ENCODE measurements at places on chromosomes 16 and 17. TPM values are rescaled to one million over a fixed set of nuclear protein-coding genes. Genes with fewer than 3 reads are reported as not detected.

The POLDIP2 gene
- total RNA-seq: 155 TPM

The COX4I1 gene
- 776 TPM for total RNA-seq

The TBC1D3I gene
- total RNA-seq: 0.29 TPM

The FOXF1 gene
- total RNA-seq: not detected

The HS3ST2 gene
- total RNA-seq: 0.04 TPM

The CDH15 gene
- 0.19 TPM for total RNA-seq

The CLDN9 gene
- 0.57 TPM for total RNA-seq

The TPSG1 gene
- 0.10 TPM for total RNA-seq

The CSF3 gene
- not detected for total RNA-seq

The PRDM7 gene
- 0.03 TPM for total RNA-seq

The EVI2A gene
- not detected for total RNA-seq

The KRTAP17-1 gene
- total RNA-seq: not detected

The ACSM5 gene
- total RNA-seq: not detected

The CTRB1 gene
- total RNA-seq: not detected

The ZKSCAN2 gene
- 2.5 TPM for total RNA-seq

The STAC2 gene
- total RNA-seq: 0.14 TPM

The KRTAP1-5 gene
- total RNA-seq: not detected

The PRSS27 gene
- 1.00 TPM for total RNA-seq

The NPIPA8 gene
- total RNA-seq: 0.87 TPM

The AATK gene
- 0.42 TPM for total RNA-seq

The CD19 gene
- total RNA-seq: not detected

The SRCIN1 gene
- 2.8 TPM for total RNA-seq

The EPN3 gene
- total RNA-seq: 0.17 TPM

The MPP3 gene
- 19.4 TPM for total RNA-seq

The WFIKKN2 gene
- not detected for total RNA-seq

The OTOP3 gene
- total RNA-seq: not detected

The CD300LG gene
- not detected for total RNA-seq

The PABPN1L gene
- not detected for total RNA-seq

The CES1 gene
- total RNA-seq: 30.3 TPM

The TBC1D3C gene
- 0.06 TPM for total RNA-seq

The ITGB3 gene
- 5.4 TPM for total RNA-seq

The P2RX5 gene
- total RNA-seq: 23.6 TPM

The GH2 gene
- total RNA-seq: not detected

The RPL19 gene
- 4,051 TPM for total RNA-seq

The CASKIN1 gene
- total RNA-seq: 0.67 TPM

The NEUROD2 gene
- not detected for total RNA-seq

The KIFC3 gene
- total RNA-seq: 215 TPM

The SMPD3 gene
- 0.12 TPM for total RNA-seq

The TNFRSF17 gene
- not detected for total RNA-seq

The TEX19 gene
- total RNA-seq: 0.31 TPM

The GALK1 gene
- total RNA-seq: 62.1 TPM

The RNF112 gene
- 0.52 TPM for total RNA-seq

The KRTAP9-2 gene
- not detected for total RNA-seq

The TM4SF5 gene
- 0.64 TPM for total RNA-seq

The SECTM1 gene
- 1.4 TPM for total RNA-seq

The KRT32 gene
- not detected for total RNA-seq

The KCNJ18 gene
- total RNA-seq: not detected

The PYY gene
- not detected for total RNA-seq

The RTN4RL1 gene
- total RNA-seq: 3.4 TPM

The IFI35 gene
- total RNA-seq: 18.3 TPM

The TMEM88 gene
- total RNA-seq: 0.96 TPM

The NME1 gene
- total RNA-seq: 636 TPM

The NAA38 gene
- 191 TPM for total RNA-seq

The CMTM2 gene
- total RNA-seq: not detected

The TVP23A gene
- total RNA-seq: 0.02 TPM

All from A549 treated with DMSO at 1 μM for 4 hours (cell line).